ENCODE measurements at places on chromosomes 2 and 18.

DNA sequence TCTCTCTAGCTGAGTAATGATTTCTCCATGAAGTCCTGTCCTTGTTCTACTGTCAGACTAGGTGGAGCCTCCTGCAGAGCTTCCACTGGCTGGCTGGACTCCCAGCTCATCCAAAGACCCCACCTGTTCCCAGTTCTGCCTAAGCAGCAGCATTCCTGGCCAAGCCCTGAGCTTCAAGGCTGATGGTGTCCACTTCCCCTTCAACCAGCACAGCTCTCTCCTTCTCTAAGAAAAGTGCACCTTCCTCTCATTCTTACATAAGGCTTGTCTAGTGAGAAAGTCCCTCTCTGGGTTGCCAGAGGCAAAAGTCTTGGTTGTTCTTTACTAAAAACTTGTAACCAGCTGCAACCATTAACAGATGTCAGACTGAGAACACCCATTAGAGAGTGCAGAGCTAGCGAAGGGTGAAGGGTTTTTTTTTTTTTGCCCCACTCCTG lies 58.9 kb downstream of the CXCR4 start:
- no peak for DNase-seq

GRCh38 chr18:45802814-45803492 lies 22.5 kb upstream of the SIGLEC15 start:
- no peak for DNase-seq

DNA sequence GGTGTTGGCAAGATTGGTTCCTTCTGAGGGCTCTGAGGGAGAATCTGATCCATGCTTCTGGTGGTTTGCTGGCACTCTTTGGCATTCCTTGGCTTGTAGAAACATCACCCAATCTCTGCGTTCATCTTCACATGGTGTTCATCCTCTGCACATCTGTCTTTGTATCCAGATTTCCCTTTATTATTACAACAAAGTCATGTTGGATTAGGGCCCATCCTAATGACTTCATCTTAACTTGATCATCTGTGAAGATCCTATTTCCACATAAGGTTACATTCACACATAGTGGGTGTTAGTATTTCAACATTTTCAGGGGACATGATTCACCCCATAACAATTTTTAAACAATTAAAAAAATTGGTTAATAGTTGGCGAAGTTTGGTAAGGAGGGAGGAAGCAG lies 177.4 kb upstream of the CWC22 start:
- no peak for DNase-seq

DNA sequence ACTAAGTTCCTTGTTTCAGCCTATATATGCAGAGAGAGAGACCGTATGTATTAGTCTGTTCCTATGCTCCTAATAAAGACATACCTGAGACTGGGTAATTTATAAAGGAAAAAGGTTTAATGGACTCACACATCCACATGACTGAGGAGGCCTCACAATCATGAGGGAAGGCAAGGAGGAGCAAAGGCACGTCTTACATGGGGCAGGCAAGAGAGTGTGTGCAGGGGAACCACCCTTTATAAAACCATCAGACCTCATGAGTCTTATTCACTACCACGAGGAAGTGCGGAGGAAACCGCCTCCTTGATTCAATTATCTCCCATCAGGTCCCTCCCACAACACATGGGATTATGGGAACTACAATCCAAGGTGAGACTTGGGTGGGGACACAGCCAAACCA lies 73.8 kb downstream of the TMEM18 start:
- no peak for DNase-seq

DNA sequence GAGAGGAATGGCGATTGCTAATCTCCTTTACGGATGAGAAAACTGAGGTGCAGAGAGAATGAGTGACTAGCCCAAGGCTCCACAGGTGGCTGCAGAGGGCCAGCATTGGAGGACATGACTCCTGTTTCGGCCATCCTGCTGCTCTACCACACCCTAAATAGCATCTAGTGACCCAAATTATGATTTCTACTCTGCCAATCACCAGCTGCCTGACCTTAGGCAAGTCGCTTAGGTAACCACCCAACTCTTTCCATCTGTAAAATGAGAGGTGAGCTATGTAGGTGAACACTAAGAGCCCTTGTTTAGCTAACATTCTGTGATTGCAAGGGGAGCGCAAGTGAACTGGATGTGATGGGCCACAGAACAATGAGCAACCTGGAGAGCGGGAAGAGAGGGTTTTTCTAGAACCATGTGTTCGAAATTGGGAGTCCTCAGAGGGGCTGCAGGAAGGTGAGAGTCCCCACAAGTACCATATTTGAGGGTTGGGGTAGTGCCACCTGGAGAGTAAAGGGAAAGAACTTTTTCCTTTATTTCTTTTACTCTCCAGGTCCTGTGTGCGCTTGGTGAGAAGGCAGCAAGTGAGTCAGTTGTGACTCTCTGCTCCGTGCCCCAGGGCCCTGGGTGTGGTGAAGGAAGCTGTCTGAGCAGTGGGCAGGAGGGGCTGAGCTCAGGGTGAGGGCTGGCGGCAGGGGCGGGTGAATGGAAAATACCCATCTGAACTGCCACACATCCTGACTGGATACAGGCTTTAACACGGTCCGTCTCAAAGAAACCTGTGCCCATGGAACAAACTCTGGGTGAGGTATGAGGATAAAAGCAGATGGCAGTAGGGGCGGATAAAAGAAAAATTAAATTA lies 2.4 kb downstream of the CYP27C1 start:
- DNase-seq: no peak

- DNase-seq: no peak
These were observed 62.2 kb downstream of the MFSD6 start for GRCh38 chr2:190470256-190470826.

DNA sequence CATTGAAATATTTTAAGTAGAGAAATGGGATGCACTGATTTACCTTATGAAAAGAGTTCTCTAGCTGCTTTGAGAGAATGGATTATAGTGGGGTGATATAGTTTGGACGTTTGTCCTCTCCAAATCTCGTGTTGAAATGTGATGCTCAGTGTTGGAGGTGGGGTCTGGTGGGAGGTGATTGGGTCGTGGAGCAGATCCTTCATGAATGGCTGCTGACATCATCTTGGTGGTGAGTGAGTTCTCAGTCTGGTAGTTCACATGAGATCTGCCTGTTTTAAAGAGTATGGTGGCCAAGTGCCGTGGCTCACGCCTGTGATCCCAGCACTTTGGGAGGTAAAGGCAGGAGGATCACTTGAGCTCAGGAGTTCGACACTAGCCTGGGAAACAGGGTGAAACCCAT lies 58.7 kb upstream of the SH3RF3 start:
- DNase-seq: no peak

DNA sequence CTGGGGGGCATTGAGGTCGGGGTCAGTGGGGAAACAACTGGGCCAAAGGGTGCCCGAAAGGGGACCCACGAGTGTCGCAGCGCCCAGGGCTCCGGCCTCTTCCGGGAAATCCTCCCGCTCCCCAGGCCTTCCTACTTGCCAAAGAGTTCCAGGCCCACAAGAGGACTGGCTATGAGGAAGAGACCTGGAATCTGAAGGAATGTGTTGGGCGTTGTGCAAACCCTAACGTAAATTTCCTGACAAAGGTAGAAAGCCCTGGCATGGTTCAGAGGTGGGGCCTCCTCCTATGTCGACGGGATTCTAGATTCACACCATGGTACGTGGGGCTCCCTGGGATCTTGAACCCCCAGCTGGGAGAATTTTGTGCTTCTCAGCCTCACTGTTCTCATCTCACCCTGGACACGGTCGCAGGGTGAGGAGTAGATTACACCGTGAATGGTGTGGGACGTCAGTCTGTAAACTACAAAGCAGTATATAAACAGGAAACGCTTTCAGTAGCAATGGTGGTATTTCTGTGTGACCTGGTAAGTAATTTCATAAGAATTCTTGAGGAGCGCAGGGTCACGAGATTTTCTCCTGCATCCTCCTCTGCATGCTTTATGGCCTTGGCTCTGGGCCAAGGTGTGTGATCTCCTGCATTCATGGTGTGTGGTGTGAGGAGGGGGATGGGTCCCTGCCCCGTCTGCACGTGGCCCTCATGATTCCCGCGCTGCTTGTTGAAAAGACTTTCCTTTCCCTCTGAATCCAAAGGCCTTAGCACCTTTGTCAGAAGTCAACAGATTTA lies 868 bp downstream of the HSBP1L1 start:
- DNase-seq: no peak

DNA sequence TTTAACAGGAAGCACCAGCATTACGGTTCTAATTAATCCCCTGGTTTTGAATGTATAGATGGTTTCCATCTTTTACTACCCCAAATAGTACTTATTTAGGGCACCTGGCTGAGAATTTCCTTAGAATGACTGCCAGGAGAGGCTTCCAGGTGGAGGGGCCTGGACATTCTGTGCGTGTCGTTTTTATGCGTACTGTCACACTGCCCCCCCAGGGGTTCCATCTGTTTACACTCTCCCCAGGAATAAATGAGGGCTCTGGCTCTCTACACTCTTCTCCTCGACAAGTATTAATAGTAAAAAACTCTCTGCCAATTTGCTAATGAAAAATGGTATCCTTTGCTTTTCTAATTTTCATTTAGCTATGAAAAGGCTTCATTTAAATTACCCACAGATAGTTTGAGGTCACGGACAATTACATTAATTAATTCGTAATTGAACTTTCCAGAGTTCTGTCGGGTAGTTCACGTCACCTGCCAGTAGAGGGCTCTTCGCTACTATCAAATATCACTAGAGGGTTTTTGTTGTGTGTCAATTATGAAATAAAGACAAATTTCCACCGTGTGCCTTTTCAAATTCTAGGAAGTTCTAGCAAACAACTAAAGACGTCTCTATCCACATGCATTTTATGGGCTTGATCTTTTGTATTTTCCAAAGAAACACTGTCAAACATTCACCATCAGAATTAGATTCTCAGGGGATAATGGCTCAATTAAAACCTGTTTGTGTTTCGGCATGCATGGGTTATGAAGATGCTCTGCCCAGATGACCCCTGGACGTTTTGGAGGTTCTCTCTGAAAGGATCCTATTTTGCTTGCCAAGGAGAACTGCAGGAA lies 88.8 kb upstream of the ASB18 start:
- DNase-seq: no peak

- DNase-seq: peak; percentile 30
These were observed 19.2 kb downstream of the DTNA start for GRCh38 chr18:34729264-34729663.

GRCh38 chr2:83016343-83017110 lies 1442.6 kb downstream of the SUCLG1 start:
- DNase-seq: peak; percentile 9

- no peak for DNase-seq
These were observed 37.4 kb downstream of the EPAS1 start for GRCh38 chr2:46334389-46335271.

- DNase-seq: no peak
These were observed 206.3 kb upstream of the HAAO start for GRCh38 chr2:42998721-42999120.

DNA sequence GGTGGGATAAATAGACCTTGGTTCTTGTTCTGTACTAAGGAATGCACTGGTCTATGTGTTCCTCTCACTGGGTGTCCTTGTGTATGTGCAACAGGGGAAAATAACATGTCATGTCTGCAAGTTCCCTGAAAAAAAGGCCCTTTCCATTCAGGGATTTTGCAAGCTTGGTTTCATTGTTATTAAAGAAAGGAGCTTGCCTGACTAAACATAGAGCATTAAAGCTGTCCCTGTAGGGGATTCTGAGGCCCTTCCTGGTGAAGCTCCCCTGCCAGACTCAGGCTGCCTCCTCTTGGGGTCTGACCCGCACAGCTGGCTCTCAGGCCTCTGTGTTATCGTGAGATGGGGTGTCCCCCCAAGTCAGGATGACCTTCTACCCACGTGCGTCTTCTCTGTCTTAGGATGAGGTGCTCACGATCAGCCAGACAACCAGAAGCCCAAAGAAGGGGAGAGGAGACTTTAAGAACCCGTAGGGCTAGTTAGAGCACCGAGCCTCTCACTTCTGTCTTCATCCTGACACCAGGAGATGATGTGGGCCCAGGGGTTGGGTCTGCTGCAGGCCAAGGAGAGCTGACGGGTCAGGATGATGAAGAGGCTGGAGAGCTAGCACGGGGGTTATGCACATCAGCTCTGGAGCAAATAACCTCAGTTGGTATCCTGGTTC lies 21.2 kb downstream of the CAPG start:
- no peak for DNase-seq

All from NT2/D1 (cell line).